ENCODE measurements at places on chromosomes 11 and 22.

DNA sequence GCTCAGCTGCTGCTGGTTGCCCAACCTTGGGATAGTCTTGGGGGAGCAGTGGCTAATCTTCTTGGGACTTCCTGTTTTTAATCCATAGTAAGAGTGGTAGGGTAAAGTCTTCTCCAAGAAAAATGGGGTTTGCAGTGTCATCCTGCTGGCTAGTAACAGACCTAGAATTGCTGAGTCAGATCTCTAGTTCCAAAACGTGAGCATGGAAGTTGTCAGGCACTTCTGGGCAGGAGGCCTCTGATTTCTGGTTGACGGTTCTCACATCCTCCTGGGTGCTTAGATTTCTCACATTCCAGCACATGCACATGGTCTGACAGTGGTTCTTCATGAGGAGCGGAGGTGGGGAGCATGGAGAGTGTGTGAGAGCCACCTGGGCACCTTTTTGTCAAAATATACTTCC, 410.0 kb downstream of the OPCML start:
- no peak for DNase-seq

DNA sequence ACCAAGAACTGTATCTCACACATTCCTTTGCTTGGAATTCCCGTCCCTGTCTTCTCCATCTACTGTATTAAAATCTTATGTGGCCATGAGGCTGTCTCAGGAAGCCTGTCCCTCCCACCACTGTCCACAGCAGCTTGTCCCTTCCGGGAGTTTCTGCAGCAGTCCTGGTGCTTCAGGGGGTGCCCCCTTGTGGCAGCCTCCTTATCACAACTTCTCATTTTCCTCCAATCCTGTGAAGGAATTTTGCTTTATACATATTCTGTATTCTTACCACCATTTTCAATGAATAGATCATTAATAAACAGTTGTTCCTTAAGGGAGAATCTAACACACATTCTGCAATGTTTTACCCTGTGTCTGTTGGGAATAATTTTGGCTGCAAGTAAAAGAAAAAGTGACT, 220.4 kb upstream of the RAG2 start:
- no peak for DNase-seq

DNA sequence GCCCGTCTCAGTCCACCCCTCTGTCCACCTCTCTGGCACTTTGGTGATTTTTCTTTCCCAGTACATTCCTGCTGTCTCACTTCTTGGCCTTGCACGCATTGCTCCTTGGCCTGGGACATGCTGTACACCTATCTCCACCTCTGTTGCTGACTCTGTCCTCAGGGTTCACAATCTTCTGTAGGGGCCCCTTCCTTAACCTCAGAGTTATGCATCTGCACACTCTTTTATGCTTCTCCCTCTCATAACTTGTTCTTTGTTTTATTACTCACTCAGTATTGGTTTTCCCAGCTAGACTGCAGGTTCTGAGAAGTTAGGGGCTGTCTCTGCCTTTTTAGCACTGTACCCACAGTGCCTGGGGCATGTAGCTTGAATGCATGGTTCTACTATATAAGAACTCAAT, 139.1 kb upstream of the MTMR2 start:
- no peak for DNase-seq

DNA sequence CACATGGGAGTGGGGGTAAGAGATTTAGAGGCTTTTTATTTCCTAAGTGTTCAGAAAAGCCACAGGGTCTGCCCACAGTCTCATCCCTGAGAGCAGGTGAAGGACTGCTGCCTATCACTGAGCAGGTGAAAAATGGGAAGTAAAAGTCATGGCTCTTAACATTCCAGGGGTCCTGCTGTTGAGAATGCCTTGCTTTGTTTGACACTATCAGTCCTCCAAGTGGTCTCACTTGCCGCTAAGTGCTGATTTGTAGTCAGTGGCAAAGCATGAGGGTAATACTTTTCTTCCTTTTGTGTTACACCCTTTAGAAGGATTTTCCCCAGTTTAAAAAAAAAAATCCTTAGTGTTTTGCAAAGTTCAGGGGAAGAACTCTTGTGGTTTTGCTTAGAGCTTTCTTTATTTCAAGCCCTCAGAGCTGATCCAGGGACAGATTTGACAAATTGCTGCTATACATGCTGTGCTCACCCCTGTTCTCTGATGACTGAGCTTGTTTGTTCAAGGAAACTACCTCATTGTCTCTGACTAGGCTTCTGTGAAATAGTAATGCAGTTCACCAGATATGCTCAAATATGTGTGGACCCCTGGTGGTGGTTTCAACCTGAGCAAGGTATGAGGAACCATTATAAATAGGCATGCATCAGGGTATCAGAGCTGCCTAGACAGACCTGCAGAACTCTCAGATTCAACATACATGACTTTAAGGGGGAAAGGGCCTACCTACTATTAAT, 141.0 kb downstream of the ARHGAP42 start:
- DNase-seq, result no peak

DNA sequence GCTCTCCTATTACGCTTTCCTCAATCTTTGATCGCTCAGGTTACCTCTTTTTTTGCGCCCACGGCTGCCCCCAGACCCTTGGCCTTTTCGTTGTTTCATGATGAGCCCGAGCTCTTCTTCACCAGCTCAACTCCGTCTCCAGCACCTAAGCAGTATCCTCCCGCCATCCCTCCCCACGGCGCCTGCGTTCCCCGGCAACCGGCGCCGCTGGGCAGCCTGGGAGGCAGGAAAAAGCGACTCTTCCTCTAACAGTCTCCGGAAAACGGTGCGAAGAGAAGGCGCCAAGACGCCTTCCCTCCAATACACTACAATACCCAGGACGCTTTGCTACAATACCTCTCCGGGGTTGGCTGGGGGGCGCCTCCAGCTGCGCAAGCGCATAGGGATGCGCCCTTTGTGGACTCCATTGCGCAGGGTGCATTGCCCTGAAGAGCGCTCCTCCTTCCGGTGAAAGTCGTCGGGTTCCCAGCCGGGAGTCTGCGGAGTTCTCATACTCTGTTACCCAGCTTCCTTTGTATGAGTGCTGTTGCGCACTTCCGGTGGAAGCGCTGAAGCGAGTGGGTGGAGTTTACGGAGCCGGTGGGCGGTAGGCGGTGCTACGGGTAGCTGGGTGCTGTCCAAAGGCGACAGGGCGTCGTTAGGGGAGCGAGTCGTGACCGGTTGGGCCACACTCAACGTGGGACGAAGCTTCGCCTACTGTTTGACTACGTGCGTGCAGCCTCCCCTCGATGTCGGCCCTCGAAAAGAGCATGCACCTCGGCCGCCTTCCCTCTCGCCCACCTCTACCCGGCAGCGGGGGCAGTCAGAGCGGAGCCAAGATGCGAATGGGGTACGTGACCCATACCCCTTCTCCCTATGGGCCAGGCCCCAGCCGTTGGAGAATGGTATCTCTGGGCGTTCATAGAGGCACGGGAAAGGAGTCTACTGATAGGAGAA, at the start of the genes C2CD3 and PPME1:
C2CD3 (minus strand) TSS at position 309 of the 936 bp plus-strand sequence; CDS start at position 99, 210 bp downstream.
PPME1 (plus strand) TSS at position 596 of the 936 bp plus-strand sequence; CDS start at position 729, 133 bp downstream.
- DNase-seq, result peak; percentile 97
